ENCODE measurements at places on chromosomes 4 and X. TPM values are rescaled to one million over a fixed set of nuclear protein-coding genes. Genes with fewer than 3 reads are reported as not detected.
A peak's percentile ranks its signal among the peaks of the same experiment; 100 is the strongest.

- DNase-seq: no peak
Measured at GRCh38 chr4:76339364-76339763, 32.8 kb downstream of the STBD1 start.

IL21 gene
- not detected for total RNA-seq

TMPRSS11D gene
- total RNA-seq: not detected

UGT2A1 gene
- total RNA-seq: not detected

- no peak for DNase-seq
Measured at GRCh38 chr4:145881576-145881975, 57.0 kb downstream of the ZNF827 start.

DNA sequence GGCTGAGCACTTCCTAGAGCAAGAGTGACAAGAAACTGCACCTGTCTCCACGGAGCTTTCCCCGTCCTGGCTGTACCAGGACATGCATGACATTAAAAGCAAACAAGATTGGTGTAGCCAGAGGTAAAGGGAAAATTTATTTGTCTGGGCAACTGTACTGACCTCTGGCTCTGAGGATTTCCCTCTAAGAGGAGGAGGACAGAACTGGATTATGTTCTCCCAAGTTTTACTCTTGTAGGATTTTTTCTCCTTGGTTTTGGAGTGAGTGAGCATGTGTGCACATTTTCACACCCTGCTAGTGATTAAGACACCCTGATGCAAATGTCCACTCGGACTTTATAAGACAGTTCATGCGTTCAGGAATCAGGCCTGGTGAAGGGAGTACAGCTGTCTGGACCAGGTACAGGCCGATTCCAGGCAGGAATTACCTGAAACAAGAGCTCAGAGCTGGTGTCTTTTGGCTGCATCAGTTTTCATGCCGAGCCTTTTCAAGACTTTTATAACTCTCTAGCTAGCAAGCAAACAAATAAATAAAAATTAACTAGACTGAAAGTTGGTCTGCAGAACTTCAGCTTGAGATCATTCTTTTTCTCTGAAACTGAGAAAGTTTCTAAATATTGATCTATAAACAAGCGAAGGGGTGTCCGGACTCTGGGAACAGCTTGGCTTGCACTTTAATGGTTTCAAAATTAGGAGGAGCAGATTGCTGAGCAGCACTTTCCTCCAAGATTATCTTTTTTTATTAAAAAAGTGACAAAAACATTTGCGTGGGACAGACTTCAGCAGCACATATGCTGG is 51.3 kb upstream of the SPRY1 start:
- DNase-seq: no peak

CLIC2 gene
- total RNA-seq: not detected

GRCh38 chr4:173057442-173057841 is 111.2 kb upstream of the GALNT7 start:
- no peak for DNase-seq

- DNase-seq: no peak
Measured at GRCh38 chr4:184937030-184937710, 81.1 kb upstream of the HELT start.

RPL10 gene
- 11,298 TPM for total RNA-seq

DNA sequence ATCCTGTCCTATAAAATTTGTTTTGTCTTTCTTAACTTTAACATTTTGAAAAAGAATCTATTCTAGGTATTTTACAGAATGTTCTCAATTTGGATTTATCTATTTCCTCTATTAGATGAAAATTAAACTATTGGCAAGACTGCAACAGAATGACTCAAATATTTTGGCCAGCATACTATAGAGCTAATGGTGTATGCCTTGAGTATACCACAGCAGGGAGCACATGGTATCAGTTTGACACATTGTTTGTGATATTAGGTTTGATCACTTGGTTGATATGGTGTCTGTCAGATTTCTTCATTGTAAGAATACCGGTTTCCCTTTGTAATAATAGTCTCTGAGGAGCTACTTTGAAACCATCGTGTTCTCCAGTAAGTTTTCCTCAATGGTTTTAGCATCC is 87.8 kb upstream of the NPNT start:
- DNase-seq: no peak

MAPK10 gene
- 1.6 TPM for total RNA-seq

DNA sequence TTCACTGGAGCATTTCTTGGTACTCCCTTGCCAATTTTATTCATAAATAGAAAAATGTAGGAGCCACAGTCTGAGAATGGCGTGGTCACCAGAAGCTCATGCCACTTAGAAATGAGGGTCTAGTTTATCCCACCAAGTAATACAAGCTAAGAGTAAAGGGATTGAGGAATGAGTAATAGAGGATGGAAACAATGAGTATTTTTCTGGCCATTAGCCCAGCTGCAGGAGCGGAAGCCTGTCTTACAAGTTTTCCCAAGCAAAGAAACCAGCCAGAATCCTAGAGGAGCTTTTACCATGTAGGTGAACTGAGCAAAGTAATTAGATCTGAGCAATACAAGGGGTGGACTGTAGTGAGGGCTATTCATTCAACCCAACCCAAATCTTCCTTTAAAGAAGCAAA is 160.7 kb upstream of the NPY2R start:
- DNase-seq: no peak

DNA sequence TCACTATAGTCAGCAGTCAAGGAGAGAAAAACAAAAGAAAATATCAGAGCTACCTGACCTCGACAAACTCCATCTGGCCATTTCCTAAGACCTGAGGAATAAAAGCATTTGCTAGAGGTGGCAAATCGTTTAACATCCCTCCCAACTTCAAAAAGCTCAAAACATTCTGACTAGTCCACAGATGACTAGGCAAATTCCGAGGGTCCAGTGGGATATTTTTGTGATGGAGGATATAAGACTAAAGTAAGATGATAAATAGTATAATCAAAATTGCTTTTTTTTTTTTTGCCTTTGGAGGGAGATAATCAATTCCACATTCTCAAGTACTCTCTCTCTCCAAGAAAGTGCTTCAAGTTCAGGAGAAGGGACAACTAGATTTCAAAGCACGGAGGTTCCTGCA is 119.1 kb upstream of the ETNPPL start:
- no peak for DNase-seq

- DNase-seq: no peak
Measured at GRCh38 chrX:53116101-53116500, 22.2 kb downstream of the KANTR start.

SRPX gene
- total RNA-seq: 20.6 TPM

DNA sequence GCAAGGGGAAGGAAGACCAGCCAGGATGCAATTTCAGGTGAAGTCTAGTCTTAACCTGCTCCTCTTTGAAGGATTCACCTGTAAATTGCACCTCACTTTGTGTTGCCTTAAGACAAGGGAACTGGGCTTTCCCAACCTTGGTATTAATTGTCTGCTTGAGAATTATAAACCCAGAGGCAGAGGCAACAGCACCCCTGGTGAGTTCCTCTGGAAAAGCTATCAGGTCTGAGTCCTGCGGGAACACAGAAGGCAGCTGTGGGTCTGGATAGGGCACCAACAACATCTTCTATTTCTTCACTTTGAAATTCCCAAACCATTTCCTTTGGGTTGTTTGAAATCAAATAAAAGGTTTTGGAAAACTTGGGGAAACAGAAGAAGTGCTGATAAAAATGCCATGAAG is 109.2 kb upstream of the NPY2R start:
- DNase-seq: no peak

DNA sequence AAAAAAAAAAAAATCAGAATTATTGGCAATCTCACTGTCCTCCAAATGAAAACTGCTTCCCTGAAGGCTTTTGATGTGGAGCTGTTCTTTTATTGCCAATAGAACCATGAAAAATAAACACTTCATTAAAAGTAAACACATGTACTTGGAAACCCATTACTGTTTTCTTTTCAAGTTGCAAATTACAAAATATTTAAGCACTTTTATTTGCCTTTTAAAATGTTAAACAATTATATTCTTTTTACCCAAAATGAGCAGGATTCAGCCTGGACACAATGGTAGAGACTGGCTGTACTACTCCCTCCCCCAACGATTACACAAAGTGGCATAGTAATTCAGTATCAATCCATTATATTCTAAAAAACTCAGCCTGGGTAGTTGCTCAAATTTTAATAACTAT is 60.9 kb downstream of the SH2D1A start:
- DNase-seq: no peak

DNA sequence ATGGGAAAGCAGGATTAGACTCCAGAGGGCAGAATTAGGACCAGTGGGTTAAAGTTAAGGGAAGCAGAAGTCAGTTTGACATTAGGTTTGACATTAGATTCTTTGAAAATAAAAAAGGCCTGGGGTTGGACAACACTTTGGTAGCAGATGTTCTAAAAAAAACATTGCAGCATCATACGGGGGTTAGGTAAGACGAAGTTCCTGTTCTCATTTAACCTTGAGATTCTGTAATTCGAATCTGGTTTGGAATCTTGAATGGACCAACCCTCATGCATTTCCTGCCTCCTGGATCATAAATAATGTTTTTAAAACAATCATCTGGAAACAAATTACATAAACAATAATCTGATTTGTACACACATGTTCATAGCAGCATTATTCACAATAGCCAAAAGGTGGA is 181.0 kb downstream of the SHROOM3 start:
- DNase-seq: no peak

GRCh38 chrX:44428989-44429627 is 85.6 kb upstream of the EFHC2 start:
- no peak for DNase-seq

GRCh38 chrX:11386001-11386523 is 92.8 kb downstream of the AMELX start:
- DNase-seq: no peak

DNA sequence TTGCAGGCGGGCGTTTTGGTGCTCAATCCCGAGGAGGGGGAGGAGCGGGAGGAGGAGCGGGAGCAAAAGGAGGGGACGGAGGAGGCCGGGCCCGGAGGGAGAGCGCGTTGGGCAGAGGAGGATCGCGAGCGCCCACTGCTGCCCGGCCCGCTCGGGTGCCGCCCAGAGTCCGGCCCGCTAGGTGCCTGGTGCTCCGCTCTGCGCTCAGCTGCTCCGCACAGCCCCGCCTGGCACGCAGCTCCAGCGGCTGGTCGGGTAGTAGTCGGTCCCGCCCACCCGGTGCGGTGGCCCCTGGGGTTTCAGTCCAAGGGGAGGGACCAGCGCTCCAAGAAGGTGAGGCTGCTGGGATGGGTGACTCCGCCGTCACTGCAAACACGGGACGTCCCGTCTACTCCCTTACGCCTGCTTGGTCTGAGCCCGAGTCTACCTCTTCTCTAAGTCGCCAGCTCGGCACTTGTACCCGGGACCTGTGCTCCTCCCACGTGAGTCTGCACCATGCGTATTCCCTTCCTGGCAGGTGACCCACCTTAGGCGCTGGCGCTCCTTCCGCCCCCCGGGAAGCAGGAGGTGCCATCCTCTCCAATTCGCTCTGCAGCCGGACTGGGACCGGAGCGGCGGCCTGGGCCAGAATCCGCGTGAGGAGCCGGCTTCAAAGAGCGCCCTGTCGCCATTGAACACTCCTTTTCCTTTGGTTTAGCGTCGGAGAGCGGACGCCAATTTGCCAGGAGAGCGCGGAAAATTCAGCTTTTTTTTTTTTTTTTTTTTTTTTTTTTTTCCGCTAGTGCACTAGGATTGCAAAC is 405 bp upstream of the HS3ST1 start:
- peak; percentile 48 for DNase-seq

- DNase-seq: no peak
Measured at GRCh38 chr4:125781651-125782050, 466.9 kb downstream of the FAT4 start.

RHOXF1 gene
- total RNA-seq: not detected

GRCh38 chr4:120694973-120695372 is 227.6 kb downstream of the PRDM5 start:
- peak; percentile 21 for DNase-seq

- DNase-seq: peak; percentile 81
Measured at GRCh38 chr4:177441803-177442622, at the start of gene AGA. Gene AGA (minus strand): TSS chr4:177442437. CDS start chr4:177442375, 62 bp downstream.

DNA sequence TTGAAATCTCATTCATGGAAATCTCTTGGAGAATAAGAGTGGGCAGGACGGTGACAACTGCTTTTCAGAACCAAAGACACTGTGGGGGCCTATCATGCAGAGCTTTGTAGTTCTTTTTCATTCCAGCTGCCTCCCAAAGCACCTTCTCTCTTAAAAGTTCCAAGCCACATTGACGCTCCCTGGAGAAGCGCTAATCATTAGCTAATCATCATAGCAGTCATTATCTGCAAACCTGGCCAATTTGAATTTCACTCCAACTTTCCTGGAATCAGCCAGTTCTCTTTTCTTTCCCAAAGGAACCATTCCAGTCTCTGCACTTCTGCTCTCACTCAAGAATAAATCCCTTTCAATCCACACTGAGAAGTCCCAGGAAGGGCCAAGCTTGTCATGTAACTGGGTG is 1144.1 kb upstream of the IGFBP7 start:
- no peak for DNase-seq

INTS6L gene
- total RNA-seq: 3.0 TPM

All from kidney epithelial cell (primary cell).